ENCODE measurements at places on chromosomes 11 and 22.
A peak's percentile ranks its signal among the peaks of the same experiment; 100 is the strongest.

- no peak overlapping the region for H3K27ac ChIP-seq
- H3K4me1 ChIP-seq: no peaks in the 10 kb centered on the region
- no peak overlapping the region for H3K4me3 ChIP-seq
- no peaks in the 10 kb centered on the region for H3K36me3 ChIP-seq
- DNase-seq: no peak
- no peaks in the 10 kb centered on the region for H3K27me3 ChIP-seq
These were observed 6.8 kb downstream of the GTSE1 start for GRCh38 chr22:46303347-46303965.

DNA sequence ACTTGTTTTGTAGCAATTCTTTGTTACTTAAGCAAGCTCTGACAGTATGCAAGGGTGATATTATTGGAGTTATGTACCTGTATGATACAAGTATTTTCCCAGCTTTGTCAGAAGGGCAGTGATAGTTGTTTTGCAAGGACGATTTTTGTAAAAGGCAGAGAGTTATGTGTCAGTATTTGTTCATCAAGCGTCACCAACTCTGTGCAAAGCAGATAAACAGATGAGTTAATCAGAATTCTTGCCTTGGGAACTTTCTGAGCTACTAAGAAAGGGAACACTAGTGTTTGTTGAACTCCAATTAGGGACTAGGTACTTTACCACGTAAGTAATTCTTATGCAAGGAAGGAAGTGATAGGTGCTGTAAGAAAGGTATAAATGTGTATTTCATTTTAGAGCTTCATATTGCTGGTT lies 1.4 kb downstream of the USP47 start:
- peak; percentile 68 for DNase-seq
- peak overlapping the region; percentile 97 for H3K27ac ChIP-seq
- peak overlapping the region; percentile 55 for H3K4me3 ChIP-seq
- peaks cover 57% of the 10 kb centered on the region for H3K4me1 ChIP-seq

DNA sequence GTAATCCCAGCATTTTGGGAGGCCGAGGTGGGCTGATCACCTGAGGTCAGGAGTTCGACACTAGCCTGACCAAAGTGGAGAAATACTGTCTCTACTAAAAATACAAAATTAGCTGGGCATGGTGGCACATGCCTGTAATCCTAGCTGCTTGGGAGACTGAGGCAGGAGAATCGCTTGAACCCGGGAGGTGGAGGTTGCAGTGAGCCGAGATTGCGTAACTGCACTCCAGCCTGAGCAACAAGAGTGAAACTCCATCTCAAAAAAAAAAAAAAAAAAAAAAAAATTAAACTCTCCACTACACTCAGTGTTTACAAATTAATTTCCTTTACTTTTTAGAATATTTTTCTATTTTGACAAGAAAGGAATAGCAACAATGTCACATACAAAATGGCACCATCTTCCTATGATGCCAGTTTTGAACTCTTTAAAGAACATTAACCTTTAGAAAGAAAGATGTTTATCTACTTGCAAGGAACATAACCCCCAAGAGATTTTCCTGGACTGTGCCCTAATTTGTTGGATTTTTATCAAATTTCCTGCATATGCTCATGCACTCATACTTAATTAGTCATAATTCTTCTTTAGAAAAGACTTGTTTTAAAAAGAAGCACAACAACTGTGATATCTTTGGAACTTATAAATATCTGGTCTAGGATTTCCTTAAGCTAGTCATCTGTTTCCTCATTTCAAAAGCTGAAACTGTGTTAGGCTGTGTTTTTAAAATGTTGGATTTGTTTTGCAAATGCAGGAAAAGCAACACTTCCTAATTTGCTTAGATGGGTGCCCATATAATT lies 22.6 kb upstream of the HIPK3 start:
- no peaks in the 10 kb centered on the region for H3K4me1 ChIP-seq
- no peak overlapping the region for H3K27ac ChIP-seq
- peak; percentile 29 for DNase-seq
- no peaks in the 10 kb centered on the region for H3K36me3 ChIP-seq

- H3K36me3 ChIP-seq: no peaks in the 10 kb centered on the region
- H3K4me3 ChIP-seq: no peak overlapping the region
- H3K27ac ChIP-seq: no peak overlapping the region
- no peaks in the 10 kb centered on the region for H3K27me3 ChIP-seq
- H3K4me1 ChIP-seq: no peaks in the 10 kb centered on the region
These were observed 75.0 kb upstream of the AMPD3 start for GRCh38 chr11:10379871-10380568.

- no peaks in the 10 kb centered on the region for H3K4me1 ChIP-seq
- H3K36me3 ChIP-seq: no peaks in the 10 kb centered on the region
- no peak for DNase-seq
- H3K4me3 ChIP-seq: no peak overlapping the region
These were observed 27.1 kb upstream of the OAF start for GRCh38 chr11:120183701-120184141.

DNA sequence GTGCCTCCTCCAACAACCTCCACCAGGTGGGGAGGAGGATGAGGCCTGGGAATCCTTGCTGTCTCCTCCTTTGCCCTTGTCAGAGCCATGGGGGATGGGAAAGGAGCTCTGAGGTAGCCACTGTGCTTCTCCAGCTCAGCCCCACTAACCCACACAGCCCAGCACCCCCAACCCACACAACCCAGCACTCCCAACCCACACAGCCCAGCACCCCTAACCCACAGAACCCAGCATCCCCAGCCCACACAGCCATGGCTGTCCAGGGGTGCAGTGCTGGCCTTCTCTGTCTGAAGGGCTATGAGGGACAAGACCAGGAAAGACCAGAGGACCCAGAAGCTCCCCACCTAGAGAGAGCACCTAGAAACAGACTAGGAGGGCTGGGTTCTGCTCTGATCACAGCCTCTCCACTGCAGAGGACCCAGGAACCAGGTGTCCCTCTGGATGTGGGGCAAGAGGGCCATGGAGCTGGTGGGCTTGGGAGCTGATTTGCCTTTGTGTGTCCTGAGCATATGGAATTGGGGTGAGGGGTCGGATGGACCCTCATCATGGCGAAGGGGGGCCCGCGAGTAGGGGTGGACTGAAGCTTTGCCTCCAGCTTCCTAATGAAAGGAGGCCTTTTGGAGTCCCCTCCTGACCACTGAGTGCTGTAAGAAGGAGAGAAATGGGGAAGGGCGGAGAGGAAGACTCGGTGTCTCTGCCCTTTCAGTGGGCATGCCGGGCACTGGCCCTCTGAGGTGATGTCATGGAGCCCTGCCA lies 117.6 kb upstream of the THY1 start:
- H3K27me3 ChIP-seq: peaks cover 5% of the 10 kb centered on the region
- H3K4me1 ChIP-seq: peaks cover 3% of the 10 kb centered on the region
- no peak overlapping the region for H3K4me3 ChIP-seq
- H3K36me3 ChIP-seq: no peaks in the 10 kb centered on the region
- no peak overlapping the region for H3K27ac ChIP-seq
- DNase-seq: no peak

All from cardiac muscle cell (in vitro differentiated cells and primary cell).